ENCODE measurements at places on chromosomes 3 and 15.

DNA sequence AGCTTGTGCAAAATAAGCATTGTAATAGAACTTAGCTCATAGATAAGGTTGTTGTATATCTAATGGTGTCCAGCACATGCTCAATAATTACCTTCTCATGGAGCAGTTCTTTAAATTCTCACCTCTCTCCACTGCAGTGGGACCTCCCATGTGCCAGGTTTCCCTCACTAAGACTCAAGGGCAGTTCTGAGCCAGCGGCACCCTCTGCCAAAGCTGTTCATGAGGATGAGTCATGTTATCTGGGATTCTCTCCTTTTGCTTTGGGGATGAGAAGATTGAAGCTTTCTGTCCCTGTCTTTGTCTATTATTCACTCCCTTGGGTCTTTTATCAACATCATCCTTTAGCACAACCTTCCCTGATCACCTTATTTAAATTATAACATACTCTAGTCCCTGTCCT is 15.6 kb upstream of the AMOTL2 start:
- no peak for DNase-seq

DNA sequence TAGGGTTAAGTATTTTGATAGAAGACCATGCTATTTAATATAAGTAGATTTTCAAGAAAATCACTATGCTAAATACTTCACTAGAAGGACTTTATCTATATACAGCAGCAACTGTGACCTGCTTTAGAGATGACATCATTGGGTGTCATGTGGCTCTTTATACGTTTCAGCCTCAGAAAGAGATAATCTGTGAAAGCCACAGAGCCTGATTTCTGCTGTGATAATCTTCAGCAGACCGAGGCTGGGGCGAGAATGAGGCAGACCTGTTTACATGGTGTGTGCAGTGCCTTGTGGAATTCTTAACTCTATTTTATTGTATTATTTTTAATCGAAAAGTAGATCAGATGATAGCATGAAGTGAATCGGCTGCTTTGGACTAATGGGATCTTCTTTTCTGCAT is 471.2 kb downstream of the MFSD1 start:
- DNase-seq: no peak

- DNase-seq: no peak
Measured at GRCh38 chr3:144129536-144130214, 158.1 kb downstream of the DIPK2A start.

DNA sequence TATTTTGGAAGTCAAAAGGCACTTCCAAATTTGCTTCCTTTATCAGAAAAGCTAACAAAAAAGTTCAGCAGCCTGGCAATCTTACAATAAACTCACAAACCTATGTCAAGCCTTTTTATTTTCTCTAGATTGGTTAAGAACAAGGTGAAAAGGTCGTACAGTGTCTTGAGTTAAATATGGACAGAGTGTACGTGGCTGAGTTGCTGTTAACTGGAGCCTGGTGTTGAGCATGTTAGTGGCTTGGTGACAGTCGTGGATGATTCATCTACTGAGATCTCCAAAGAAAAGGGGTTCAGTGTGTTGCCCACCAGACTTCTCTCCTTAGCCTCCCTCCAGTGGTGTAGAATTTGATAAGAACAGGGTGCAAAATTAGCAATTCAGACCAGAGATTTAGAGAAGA is 89.7 kb downstream of the SSR3 start:
- no peak for DNase-seq

DNA sequence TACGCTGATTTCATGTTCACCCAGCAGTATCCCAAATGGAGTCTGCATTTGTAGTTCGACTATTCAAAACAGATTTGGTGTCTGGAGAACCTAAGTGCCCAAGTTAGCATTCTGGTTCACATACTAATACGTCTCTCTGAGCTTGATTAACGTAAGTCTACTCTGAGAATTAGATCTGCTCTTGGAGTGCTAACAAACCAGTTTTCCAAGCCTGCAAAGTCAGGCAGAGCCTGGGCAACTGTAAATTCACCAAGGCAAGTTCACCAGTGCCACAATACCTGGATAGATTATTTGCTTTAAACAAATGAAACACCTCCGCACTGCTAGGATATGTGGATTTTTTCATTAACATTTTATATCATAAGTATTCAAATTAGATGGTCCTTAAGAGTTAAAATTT is 912.6 kb downstream of the ROBO1 start:
- DNase-seq: no peak
